ENCODE measurements at places on chromosomes 6 and 20. TPM values are rescaled to one million over a fixed set of nuclear protein-coding genes. Genes with fewer than 3 reads are reported as not detected.

OOEP gene
- total RNA-seq, result 0.77 TPM

BNIP5 gene
- total RNA-seq, result not detected

FHL5 gene
- total RNA-seq, result 0.93 TPM

GRCh38 chr6:69699655-69700054 lies 97.2 kb downstream of the LMBRD1 start:
- no peak for DNase-seq

RARS2 gene
- total RNA-seq, result 20.2 TPM

VSX1 gene
- 0.44 TPM for total RNA-seq

GRCh38 chr6:159788753-159789376 lies 537 bp downstream of the TCP1 start:
- DNase-seq, result peak; percentile 46

DNA sequence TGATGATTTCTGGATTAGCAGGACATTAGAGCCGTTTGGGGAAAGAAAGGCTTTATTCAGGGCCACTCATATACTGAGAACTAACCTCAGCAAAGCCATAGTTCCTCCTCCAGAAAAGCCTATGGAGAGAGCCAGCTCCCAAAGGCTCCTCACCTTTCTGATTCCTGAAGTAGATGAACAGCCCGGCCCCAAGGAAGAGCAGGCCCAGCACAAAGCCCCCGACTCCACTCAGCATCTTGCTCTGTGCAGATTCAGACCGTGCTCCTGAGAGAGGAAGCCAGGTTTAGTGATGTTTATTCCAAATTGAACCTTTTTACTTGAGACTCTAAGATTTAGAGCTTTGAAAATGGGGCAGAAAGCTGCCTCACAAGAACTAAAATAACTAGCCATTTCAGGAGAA lies 9.1 kb downstream of the HLA-DRB1 start:
- no peak for DNase-seq

COL12A1 gene
- 8.1 TPM for total RNA-seq

NT5E gene
- total RNA-seq, result 13.3 TPM

DNA sequence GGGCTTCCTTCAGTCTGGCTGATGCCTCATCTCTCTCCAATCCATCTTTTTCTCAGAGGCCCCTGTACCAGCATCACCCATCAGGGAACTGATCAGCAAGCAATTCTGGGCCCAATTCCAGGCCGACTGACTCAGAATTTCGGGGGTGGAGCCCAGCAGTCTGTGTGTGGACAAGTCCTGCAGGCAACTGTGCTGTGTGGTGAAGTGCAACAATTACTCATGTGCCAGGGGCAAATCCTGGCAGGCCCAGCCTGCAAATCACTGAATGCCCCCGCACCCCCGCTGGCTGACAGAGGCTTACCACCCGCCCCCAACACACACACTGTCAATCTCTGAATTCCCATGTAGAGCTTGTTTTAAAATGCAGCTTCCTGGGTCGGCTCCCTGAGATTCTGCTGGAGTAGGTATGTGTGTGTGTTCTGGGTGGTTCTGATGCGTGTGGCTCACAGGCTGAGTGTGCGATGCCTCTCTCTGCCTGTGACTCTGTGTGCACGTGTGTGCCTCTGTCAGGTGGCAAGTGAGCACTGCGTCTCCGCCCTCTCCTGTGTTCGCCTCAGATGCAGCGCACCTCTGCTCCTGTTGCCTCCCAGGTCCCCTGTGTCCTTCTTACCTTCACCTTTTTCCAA lies 45.4 kb downstream of the SSR1 start:
- DNase-seq, result peak; percentile 82

PTCRA gene
- total RNA-seq, result not detected

DNMT3B gene
- total RNA-seq, result 0.65 TPM

GRCh38 chr6:31634131-31634530 lies 13.6 kb downstream of the PRRC2A start:
- DNase-seq, result no peak

BCAS4 gene
- 2.4 TPM for total RNA-seq

- DNase-seq, result no peak
These were observed 268.8 kb upstream of the PRDM1 start for GRCh38 chr6:105817370-105817769.

GRCh38 chr6:44041461-44042260 lies 85.6 kb downstream of the MRPL14 start:
- DNase-seq, result no peak

- peak; percentile 68 for DNase-seq
These were observed 2.1 kb downstream of the RAET1E start for GRCh38 chr6:149895833-149896271.

ZBTB46 gene
- total RNA-seq, result 14.4 TPM

KCNG1 gene
- total RNA-seq, result 1.5 TPM

GRCh38 chr6:20115246-20115980 lies 96.9 kb downstream of the MBOAT1 start:
- DNase-seq, result no peak

GRCh38 chr6:43220439-43220951 lies 8.8 kb downstream of the DNPH1 start:
- no peak for DNase-seq

GRCh38 chr6:25050356-25050755 lies 114.6 kb upstream of the RIPOR2 start:
- no peak for DNase-seq

DNA sequence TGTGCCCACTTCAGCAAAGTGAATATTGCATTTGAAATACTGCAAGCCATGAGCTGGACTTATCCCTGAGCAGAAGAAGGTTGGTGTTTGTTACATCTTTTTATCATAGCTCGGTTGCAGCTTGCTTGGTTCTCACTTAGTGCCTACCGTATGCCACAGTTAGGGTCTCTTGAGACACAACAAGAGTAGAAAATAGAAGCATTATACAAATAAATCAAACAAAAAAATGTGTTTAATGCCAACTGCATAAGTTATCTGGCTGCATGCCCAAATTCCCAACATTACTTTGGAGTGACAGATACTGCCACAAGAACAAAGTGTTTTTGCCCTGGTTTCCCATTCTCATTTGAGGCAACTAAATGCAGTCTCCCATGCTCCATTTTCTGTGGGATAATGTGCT lies 53.9 kb upstream of the LAMP5 start:
- no peak for DNase-seq

- no peak for DNase-seq
These were observed 293.2 kb downstream of the BTBD9 start for GRCh38 chr6:38346291-38347079.

GRCh38 chr6:116395647-116396046 lies 24.9 kb downstream of the DSE start:
- DNase-seq, result no peak

DNA sequence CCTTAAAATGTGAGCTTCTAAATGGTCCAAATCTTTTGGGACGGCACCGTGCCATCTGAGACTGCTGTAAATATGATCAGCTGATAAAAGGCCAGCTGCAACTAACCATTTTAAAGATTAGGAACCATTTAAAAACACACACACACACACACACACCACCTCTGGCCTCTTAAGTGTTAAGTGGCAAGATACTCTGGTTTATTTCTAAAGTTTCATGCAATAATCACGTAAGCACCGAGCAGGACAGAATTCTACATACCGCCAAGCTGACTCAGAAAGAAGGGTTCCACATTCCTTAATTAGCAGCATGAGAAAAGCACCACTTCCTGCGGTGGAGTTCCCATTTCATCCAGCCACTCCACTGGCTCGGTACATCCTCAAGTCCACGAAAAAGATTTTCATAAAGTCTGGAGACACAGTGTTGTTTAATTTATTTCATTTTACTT lies 17.8 kb upstream of the ZNF217 start:
- no peak for DNase-seq

- no peak for DNase-seq
These were observed 175.0 kb downstream of the CBLN4 start for GRCh38 chr20:55830121-55830827.

IYD gene
- total RNA-seq, result not detected

DNA sequence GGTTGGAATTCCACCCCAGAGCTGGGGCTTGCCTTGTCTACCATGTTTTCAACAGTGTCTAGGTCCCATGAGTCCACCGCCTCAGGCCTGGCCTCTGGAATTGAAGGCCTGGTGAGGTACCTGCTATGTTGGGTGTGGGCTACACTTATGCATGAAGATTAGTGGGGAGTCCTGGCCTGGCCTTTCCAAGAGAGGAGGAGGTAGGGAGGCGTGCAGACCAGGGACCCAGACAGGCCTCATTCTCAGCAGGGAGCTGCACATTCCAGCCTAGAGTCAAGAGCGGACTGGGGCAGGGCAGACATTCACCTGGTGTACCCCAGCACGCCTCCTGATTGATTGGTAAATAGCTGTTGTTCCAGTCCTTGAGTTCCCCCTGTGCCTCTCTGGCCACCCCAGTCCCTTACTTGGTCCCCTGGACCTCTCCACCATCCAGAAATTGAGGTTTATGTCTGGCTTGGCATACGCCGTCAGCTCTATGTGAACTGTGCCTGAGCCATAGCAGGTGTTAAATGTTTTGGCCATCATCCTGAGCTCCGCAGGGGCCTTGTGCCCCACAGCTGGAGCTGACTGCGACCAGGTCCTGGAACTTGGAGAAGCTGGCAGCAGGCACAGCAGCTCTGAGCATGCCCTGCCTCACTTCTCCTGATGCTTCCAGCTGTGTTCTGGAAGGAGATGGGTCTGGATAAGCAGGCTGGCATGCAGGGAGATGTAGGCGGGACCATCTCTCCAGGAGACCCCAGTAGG lies 8.2 kb upstream of the VEGFA start:
- DNase-seq, result no peak

GRCh38 chr6:4936681-4937041 lies 67.2 kb downstream of the RPP40 start:
- DNase-seq, result no peak

SLC12A5 gene
- total RNA-seq, result 1.1 TPM

CALHM6 gene
- total RNA-seq, result 4.8 TPM

BPIFA1 gene
- total RNA-seq, result not detected

DNA sequence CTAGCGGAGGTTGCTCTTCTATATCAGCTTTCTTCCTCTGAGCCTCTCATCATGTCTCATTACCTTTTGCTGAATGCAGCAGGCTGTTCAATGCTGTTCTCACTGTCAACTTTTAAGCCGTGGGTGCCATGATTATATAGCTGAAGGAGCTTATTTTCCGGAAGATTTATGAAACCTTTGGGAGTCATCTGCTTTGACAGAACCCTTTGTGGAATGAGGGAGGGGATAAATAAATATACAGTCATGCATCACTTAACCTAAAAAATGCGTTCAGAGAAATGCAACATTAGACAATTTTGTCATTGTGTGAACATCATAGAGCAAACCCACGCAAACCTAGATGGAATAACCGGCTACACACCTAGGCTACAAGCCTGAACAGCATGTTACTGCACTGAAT lies 102.2 kb upstream of the AKAP12 start:
- DNase-seq, result no peak

GRCh38 chr6:148509800-148510581 lies 167.4 kb downstream of the SASH1 start:
- DNase-seq, result peak; percentile 88

DNA sequence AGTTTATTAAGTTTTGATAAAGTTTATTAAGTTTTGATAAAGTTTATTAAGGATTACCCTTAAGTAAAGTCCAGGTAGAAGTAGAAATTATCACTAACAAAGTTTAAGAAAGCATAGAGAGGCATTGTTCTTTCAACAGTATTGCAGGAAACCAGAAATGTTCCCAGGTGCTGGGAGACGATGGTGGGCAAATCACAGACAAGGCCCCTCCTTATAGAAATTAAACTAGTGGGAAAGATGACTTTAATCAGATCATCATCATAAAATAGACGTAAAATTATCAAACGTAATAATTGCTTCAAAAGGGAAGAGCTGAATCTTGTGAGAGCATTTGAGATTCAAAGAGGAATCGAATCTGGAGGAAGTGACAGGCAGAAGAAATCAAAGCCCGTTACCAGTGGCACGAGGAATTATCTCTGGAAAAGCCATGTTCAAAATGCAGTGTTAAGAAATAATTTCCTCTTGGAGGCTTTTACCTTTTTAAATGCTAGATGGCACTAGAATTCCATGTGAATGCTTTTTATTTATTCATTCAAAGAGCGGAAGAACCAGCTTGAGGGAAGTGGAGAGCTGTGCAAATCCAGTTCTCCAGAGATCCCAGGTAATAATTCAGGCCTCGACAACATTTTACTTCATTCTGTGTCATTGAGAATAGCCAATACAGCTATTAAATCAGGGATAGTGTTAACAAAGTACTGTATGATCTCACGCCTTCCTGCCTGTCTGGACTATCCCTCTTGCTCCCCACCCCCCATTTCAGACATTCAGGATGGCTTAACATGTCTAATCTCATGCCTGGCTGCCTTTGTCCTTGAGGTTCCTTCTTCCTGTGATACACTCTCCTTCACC lies 1.0 kb upstream of the APMAP start:
- no peak for DNase-seq

DNA sequence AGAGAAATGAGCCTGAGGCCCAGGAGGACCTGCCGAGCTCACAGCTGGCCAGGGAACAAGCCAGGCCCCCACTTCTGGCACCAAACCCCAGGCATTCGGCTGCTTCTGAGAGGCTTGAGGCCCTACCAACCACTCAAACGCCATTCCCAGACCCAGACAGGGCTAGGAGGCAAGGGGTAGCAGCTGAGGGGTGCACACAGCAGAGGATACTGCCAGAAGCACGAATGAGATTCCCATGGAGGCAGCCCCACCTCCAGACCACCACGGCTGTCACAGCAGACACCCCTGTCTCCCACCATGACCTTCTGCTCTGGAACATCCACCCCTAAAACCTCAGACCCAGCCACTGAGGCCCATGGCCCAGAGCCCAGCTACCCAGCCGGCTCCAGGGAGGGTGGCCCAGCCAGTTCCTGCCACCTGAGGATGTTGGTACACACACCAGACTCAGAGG lies 36.1 kb downstream of the NTSR1 start:
- no peak for DNase-seq

- DNase-seq, result no peak
These were observed 74.2 kb downstream of the RIOK1 start for GRCh38 chr6:7463785-7464184.

ALDH5A1 gene
- total RNA-seq, result 16.0 TPM

LRRN4 gene
- total RNA-seq, result 0.11 TPM

DNA sequence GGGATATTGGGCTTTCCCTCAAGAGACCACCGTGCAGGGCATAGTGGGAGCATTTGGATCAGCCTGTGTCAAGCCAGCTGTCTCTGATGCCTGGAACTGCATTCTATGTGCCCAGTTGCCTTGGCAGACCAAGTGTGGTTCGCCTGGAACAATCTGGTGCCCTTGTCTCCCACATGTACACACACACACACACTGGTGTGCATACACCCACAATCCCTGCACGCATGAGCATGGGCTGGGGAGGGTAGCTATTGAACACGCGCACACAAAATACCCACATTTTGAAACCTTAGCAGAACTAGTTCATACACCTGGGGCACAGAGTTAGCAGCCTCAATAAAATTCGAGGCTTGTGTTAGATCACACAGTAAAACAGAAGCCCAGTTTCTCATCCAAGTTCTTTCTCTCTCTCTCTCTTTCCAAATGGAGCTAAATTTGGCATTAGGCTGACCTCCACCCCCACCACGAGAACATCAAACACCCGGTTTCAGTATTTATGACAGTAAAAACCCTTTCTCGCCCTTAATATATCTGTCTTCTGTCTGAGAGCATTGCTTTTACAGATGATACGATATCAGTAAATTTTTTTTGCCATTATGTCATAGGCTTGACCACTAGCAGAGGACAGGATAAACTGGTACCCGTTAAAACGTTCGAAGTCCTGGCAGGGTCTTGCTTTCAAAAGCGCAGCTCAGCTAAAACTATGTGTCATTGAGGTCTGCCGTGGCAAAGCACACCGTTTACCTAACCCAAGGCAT lies 18.2 kb upstream of the NFATC2 start:
- no peak for DNase-seq

All from right cardiac atrium (tissue), 5 donors.